ENCODE measurements at places on chromosomes 13 and 19.

GRCh38 chr19:10193790-10194499 lies 808 bp downstream of the DNMT1 start:
- DNase-seq: peak; percentile 40

DNA sequence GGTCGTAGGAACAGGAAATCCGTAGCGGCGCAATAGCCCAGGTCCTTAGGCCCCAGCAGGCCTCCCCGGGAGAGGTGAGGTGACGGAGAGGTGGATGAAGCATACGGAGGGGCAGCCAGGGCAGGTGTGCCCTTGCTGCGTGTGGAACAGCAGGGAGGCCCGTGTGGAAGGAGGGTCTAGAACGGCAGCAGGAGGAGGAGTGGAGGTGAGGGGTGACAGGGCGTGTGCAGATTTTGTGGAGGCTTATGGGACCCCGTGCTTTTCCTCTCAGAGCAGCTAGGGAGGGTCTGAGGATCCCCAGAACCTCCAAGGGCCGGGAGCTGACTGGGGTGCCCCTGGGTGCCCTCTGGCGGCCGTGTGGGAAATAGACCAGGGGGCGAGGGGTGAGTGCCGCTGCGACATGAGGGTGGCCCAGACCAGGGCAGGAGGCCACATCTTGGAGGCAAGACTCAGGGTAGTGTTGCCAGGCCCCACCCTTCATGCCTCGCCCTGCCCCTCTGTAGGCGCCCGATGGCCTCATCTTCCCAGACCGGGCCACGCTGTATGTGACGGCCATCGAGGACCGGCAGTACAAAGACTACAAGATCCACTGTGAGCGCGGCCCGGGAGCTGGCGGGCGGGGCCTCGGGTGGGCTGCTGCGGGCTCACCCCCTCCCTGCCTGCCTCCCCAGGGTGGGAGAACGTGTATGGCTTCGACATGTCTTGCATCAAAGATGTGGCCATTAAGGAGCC lies 5.0 kb upstream of the ADM5 start:
- no peak for DNase-seq

DNA sequence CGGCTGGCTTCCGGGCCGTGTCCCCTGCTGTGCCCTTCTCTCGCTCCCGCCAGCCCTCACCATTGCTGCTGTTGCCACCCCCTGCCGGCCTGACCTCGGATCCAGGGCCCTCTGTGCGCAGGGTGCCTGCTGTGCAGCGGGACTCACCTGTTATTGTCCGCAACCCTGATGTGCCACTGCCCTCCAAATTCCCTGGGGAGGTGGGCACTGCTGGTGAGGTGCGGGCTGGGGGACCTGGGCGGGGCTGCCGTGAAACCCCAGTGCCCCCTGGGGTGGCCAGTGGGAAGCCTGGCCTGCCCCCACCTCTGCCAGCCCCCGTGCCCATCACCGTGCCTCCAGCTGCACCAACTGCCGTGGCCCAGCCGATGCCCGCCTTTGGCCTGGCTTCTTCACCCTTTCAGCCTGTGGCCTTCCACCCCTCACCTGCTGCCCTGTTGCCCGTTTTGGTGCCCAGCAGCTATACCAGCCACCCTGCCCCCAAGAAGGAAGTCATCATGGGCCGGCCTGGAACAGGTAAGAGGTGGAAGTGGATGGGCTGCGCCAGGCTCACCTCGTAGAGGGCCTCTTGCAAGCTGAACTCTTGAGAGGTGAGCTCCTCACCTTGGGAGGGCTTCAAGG lies 5.1 kb downstream of the CIC start:
- DNase-seq: no peak

GRCh38 chr13:110277357-110277975 lies 29.5 kb downstream of the COL4A1 start:
- DNase-seq: no peak

DNA sequence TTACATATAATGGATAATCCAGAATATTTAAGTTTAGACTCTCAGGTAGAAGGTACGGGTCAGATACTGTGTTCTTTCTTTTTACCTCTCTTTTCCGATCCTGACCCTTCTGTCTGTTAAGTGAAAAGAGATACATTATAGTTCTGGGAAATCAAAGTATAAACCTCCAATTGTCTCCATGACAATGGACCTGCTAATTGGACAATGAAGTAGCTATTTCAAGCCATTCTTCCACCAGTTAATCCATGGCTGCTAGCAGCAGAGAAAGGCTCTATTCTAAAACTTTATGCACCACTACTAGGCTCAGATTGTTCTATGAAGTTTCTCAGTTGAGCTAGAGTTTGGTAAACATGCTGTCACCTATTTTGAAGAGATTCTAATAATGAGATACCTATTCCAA lies 8.3 kb upstream of the NBEA start:
- DNase-seq: no peak

GRCh38 chr19:42052241-42052863 lies 17.7 kb downstream of the GRIK5 start:
- DNase-seq: no peak

GRCh38 chr19:50720921-50721381 lies 1.3 kb upstream of the SHANK1 start:
- no peak for DNase-seq

- no peak for DNase-seq
Observed at GRCh38 chr13:73593199-73593765, 534.5 kb downstream of the KLF5 start.

- DNase-seq: no peak
Observed at GRCh38 chr13:34879851-34880250, 62.2 kb upstream of the NBEA start.

GRCh38 chr13:37701306-37701705 lies 102.7 kb upstream of the POSTN start:
- DNase-seq: no peak

DNA sequence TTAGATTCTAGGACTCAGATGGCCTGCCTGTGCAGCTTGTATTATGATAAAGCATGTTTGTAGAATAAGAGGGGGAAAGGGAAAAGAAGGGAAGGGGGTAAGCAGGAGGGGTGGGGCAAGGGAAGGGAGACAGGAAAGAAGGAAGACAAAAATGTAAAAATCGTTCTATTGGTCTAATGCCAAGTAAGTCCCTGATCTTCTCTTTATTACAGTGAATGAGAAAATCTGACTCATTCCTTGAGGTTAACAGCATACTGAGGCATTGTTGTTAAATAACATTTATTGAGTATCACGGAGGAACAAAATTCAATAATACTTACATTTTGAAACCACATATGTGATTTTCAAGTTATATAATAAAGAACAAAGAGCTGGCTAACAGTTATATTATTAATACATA lies 1534.7 kb downstream of the OLFM4 start:
- DNase-seq: no peak

DNA sequence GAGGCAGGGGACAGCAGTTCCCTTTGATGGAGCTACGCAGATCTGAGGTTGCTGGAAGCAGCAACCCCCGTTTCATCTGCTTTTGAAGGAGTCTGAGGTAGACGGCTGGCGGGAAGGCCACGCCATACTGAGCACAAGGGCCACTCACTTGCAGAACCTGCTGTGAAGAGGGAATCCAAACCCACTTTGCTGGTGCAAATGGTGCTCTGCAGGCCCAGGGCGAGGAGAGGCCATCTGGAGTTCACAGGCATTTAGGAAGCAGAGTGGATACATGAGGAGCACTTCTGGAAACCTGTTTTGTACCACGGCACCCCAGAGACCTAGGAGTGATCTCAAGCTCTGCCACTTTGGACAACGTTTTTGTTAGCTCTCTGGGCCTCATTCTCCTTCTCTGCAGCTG lies 227.8 kb downstream of the UQCRFS1 start:
- DNase-seq: no peak

GRCh38 chr19:30428092-30428680 lies 56.0 kb downstream of the ZNF536 start:
- no peak for DNase-seq

DNA sequence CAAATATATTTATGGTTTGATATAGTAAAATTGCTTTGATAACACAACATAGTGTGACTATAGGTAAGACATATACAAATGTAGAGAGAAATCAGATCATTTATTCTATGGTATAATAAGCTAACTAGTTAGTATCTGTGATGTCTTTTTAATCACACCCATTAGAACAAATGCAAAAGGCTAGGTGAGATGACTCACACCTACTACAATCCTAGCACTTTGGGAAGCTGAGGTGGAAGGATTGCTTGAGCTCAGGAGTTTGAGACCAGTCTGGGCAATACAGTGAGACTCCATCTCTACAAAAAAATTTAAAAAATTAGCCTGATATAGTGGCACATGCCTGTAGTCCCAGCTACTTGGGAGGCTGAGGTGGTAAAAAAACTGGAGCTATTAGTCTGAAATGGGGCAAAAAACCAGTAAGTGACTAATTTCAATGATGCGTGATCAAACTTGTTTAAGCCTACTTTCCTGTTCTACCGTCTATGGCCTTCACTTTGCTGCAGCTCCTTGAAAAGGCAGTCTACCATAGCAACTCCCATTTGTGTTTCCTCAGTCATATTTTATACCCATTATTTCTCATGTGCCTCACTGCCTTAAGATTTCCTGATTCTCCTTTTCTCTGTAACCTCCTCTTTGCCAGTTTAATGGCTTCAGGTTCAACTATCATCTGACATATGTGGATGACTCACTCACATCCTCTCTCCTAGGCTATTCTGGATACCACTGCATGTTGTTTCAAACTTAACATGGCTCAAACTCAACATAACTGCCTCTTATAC lies 12.5 kb downstream of the ALG5 start:
- DNase-seq: no peak

DNA sequence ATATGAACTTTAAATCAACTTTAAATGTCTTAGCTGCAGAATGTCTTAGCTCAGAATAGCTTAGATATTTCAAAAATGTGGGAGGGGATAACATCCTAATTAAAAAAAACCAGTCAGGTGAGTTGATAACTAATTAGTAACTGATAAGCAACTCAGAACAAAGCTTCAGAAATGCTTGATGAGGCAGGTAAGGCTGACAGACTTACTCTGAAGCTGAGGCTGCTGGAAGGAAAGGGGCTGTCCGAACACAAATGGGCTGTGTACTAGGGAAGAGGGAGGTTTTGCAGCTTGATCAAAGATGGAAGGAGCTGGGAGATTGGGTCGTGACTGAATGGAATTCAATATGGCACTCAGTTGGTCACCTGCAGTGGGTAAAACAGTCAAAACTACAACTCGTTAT lies 91.2 kb upstream of the FBXL3 start:
- DNase-seq: no peak

GRCh38 chr13:37486171-37486681 lies 112.3 kb downstream of the POSTN start:
- no peak for DNase-seq

GRCh38 chr13:113489171-113489548 lies 1.4 kb downstream of the DCUN1D2 start:
- DNase-seq: no peak

DNA sequence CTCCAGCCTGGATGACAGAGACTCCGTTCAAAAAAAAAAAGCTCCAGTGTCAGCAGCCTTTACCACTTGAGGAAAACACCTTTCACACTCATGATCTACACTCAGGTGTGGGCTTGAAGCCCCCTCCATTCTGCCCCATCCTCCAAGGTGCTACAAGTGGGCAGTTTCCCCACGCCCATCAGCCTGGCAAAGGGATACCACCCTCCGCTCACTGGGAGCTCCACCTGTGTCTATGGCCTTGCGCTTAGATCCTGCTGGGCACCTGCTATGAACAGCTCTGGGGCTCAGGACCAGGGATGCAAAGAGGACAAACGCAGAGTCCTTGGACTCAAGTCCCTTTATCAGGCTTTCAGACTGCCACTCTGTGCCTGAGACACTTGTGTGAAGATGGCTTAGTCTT lies 127.8 kb downstream of the CRYL1 start:
- no peak for DNase-seq

- DNase-seq: no peak
Observed at GRCh38 chr19:1450735-1451731, 1.1 kb downstream of the APC2 start.

DNA sequence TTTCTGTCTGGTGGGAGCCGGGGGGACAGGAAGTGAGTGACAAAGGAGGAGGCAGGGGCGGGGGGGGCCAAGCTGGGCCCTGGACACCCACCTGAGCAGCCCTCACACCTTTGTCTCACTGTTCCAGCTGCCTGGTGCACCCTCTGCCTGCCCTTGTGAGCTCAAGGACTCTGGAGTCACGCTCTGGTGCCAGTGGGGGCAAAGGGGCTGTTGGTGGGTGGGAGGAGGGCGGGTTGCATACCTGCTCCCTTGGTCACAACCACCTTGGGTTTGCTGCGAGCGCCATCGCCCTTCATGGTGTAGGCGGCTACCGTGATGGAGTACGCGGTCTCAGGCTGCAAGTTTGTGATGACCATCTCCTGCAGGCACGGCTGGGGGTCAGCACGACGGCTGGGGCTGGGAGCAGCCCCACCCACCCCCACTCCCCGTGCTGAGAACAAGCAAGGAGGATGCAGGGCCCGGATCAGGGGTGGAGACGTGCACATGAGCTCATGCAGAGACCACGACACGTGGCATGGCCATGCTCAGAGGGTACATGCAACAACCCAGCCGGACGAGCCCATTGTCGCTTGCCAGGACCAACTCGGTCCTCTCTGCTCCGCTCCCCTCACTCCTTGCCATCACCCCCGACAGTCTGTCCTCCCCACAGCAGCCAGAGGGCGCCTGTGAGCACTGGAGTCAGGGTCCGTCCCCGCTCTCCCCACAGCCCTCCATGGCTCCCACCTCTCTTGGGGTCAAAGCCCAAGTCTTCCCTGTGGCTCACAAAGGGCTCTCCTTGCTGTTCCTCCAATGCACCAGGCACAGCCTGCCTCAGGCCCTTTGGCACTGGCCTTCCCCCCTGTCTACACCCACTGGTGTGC lies 114.9 kb downstream of the PTPRS start:
- no peak for DNase-seq

DNA sequence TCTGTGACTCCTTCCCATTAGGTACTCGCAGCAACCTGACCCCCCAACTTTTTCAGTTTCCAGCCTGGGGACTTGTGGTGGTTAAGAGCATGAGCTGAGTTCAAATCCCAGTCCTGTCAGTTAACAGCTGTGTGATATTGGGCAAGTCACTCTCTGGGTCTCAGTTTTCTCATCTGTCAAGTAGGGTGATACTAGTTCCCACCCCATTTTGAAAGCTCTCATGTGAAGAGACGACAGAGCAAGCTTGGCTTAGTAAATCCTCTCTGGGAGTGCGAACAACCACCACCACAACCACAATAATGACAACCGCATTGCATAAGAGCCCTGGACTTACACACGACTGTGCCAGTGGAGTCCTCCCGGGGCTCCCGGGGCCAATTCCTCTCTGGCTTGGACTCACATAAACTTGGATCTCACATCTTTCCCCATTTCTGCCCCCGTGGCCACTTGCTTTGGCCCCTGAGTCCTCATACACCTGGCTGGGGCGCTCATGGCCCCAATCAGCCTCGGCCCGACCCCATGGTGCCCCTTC lies 454 bp downstream of the BLVRB start:
- no peak for DNase-seq

- no peak for DNase-seq
Observed at GRCh38 chr19:42547929-42548328, 19.6 kb upstream of the CEACAM1 start.

DNA sequence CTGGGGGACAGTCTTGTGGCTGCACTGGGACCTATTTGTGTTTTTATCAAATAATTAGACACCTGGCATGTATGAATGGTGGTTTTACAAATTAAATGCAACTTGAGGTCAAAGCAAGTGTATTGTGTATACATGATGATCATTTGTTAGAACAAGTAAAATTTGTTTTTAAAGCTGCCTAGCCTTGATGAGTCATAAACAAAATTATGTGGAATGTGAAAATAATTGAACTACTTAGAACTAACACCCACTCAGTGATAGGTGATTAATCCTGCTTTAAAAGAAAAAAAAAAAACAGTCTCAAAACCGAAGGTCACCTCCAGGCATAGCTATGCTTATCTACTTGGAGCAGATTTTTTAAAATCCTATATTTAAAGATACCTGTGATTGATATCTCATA lies 770.3 kb upstream of the SLITRK5 start:
- no peak for DNase-seq
